ENCODE measurements at places on chromosomes 12 and 14.

GRCh38 chr14:82500222-82500621, 966.6 kb upstream of the SEL1L start:
- DNase-seq: no peak

GRCh38 chr14:70448633-70449340, 3.2 kb upstream of the ADAM21 start:
- no peak for DNase-seq

DNA sequence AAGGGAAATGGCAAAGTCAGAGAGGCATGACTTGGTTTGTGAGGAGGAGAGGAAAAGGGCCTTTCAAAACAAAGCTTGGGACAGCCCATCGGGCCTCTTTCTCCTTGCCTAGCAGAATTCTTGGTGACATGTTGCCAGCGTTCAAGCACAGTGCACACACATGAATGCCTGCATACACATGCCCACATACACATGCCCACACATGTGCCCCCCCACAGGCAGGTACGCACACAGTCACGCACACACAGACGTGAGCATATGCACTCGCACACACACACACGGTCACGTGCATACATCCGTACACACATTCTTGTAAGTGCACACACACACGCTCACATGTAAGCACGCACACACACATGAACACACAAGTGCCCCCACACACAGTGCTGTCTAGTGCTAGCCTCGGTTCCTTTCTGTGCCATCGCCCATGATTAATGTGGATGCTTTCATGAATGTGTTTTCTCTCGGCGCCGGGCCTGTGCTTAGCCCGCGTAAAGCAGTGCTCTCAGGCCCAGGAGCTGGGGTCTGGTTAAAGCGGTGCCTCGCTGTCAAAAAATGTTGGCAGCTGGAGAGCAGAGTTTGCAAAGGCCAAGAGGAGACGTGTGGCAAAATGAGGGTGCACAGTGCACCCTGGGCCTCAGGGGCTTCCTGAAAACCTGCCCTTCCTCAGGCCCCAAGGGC, 328.8 kb upstream of the DIO3 start:
- DNase-seq: no peak

- no peak for DNase-seq
Measured at GRCh38 chr12:1811281-1811947, 9.0 kb upstream of the LRTM2 start.

DNA sequence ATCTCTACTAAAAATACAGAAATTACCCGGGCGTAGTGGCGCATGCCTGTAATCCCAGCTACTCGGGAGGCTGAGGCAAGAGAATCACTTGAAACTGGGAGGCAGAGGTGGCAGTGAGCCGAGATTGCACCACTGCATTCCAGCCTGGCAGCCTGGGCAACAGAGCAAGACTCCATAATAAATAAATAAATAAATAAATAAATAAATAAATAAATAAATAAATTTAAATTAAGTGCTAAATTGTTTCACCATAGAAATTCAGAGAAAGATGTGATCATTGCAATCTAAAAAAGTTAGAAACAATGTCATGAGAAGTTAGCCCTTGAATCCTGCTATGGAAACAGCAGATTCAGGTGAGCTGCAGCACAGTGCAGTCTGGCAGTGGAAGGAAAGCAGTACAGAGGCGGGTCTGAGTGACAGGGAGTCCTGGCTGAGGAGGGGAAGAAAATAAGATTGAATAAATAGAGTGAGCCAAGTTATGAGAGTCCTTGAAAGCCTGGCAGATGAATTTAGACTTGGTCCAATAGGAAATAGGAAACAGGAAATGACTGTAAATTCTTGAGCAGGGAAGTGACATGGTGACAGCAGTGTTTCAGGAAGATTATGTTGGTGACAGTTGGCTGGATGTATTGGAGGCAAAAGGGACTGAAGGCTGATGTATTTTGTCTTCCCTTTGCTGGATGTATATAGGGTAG, 241.5 kb downstream of the GXYLT1 start:
- DNase-seq: no peak

DNA sequence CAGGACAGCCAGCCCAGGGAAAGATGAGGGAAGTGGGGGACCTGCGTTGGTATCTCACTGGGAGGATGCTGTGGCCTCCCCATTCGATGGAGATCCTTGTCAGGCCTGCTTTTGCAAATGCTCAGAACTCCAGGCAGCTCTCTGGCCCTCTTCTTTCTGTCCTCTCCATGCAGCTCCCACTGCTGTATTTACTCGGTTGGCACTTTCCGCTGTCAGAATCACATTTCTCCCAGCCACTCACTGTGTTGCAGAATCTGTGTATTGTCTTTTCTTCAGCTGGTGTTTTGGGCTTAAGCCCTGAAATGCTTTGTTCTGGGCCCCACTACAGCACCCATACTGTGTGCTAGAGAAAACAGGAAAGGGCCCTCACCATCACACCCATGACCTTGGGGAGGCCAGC, 401.1 kb downstream of the RGS6 start:
- DNase-seq: no peak

GRCh38 chr12:14849661-14850060, 6.3 kb upstream of the ART4 start:
- peak; percentile 52 for DNase-seq

- DNase-seq: no peak
Measured at GRCh38 chr12:24584032-24584675, 364.7 kb downstream of the BCAT1 start.

Measured in foreskin keratinocyte (primary cell).